ENCODE measurements at places on chromosomes 7 and 10.

- DNase-seq: peak; percentile 8
Observed at GRCh38 chr7:14894826-14895225, 7.7 kb downstream of the DGKB start.

DNA sequence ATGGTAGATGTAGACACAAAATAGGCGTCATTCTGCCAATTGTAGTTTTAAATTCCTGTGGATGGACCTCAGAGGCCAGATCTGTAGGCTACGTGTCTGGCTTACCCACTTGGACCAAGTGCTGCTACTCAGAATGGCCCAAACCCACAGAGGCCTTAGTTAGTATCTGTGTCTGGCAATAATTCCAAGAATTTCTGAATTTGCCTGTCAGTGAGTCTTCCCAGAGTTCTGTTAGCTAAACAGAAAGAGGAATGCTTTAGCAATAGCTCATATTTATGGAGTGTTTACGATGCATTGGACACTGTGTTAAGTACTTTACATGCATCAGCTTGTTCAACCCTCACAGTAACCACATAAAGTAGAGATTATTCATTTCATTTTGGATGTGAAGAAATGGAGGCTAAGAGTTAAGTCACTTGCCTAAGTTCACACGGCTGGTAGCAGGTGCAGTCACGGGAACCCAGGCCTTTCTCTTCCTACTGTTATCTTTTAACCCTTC lies 231.8 kb downstream of the PTEN start:
- DNase-seq: peak; percentile 77

- DNase-seq: no peak
Observed at GRCh38 chr7:115368998-115369397, 447.1 kb downstream of the MDFIC start.

- DNase-seq: no peak
Observed at GRCh38 chr7:120168066-120168465, 104.9 kb upstream of the KCND2 start.

- DNase-seq: no peak
Observed at GRCh38 chr7:135791543-135792362, 43.1 kb upstream of the FAM180A start.

DNA sequence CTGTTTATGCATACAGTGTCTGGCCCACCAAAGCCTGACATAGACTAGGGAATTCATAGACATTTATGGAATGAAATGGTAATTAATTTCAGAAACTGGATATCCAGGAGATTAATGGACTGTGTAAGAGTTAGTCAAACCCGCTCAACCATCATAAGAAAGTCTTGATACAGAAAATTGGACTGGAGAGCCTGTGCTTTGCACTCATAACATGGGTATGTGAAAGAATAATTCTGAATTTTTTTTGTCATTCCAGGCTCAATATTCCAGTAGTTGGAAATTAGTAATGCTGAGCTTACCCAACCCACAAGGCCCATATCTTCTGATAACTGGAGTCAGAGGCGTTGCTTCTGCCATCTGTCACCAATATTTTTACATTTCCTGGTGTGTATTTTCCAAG lies 799.7 kb upstream of the IGFBP3 start:
- peak; percentile 18 for DNase-seq

DNA sequence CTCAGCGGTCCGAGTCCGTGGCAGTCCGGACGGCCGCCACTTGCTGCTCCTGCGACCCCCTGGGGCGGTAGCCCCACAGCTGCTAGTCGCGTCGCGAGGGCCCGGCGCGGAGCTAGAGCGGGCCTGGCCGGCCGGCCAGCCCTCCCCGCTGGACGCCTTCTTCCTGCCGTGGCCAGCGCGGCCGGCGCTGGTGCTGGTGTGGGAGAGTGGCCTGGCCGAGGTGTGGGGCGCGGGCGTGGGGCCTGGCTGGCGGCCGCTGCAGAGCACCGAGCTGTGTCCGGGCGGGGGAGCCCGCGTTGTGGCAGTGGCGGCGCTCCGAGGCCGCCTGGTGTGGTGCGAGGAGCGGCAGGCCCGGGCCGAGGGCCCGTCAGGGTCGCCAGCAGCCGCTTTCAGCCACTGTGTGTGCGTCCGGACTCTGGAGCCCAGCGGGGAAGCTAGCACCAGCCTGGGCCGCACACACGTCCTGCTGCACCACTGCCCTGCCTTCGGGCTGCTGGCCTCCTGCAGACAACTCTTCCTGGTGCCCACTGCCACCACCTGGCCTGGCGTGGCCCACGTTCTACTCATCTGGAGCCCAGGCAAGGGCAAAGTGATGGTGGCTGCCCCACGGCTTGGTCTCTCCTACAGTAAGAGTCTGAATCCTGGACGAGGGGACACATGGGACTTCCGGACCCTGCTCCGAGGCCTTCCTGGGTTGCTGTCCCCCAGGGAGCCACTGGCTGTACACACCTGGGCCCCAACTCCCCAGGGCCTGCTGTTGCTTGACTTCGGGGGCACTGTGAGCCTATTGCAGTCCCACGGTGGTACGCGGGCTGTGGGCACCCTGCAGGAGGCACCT lies 631 bp downstream of the HPS6 start:
- DNase-seq: peak; percentile 64

- DNase-seq: no peak
Observed at GRCh38 chr7:124452186-124452585, 313.4 kb downstream of the GPR37 start.

DNA sequence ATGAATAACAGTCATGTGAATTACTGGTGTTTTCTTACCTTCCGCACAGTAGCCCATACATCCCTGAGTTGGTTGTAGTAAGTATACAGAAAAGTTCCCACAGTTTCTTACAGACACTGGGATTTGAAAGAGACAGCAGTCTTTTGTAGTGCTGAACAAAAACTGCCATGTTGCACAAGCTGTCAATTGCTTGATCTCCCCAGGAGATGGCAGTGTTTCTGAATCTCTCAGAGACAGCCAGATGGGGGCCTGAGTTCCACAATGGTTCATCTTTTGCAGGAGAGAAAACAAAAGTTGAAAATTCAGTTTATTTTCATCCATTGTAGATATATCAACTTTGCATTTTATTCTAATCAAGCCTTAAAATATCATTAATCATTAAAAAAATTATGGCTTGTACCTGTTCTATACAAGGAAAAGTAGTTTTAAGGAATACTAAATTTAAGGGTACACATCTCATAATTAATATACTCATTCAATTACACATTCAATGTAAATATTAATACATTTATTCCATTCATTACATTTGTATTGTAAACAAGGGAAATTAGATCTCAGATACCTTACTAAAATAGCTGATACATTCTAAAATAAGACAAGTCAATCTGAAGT lies 14.5 kb downstream of the VWDE start:
- DNase-seq: peak; percentile 80

DNA sequence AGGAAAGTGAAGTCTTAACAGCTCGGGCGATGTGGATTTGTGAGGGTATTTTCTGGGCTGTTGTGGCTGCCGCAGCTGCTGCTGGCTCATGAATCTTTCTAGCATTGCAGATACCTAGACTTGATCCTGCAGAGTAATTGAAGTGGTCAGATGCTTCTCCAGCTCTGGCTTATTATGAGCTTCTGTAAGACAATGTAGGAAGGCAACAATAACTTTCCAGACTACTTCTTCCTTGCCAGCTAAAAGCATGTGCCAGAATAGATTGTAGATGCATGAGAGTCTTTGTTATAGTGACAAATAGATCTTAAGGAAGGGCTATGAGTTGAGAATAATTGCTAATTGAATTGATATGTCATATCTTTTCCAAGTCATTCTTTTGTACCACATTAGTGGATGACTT lies 461.4 kb upstream of the POT1 start:
- no peak for DNase-seq

GRCh38 chr10:15990535-15991129 lies 130.3 kb upstream of the MINDY3 start:
- DNase-seq: no peak

- DNase-seq: no peak
Observed at GRCh38 chr10:122659651-122660050, 40.0 kb downstream of the C10orf120 start.

- DNase-seq: no peak
Observed at GRCh38 chr7:157292258-157292657, 44.5 kb upstream of the DNAJB6 start.

- peak; percentile 66 for DNase-seq
Observed at GRCh38 chr7:322111-322671, 32.2 kb downstream of the FOXL3 start.

GRCh38 chr10:73076360-73077183 lies 20.1 kb downstream of the P4HA1 start:
- DNase-seq: peak; percentile 85

GRCh38 chr7:151290355-151290760 lies 41.9 kb upstream of the SMARCD3 start:
- no peak for DNase-seq

DNA sequence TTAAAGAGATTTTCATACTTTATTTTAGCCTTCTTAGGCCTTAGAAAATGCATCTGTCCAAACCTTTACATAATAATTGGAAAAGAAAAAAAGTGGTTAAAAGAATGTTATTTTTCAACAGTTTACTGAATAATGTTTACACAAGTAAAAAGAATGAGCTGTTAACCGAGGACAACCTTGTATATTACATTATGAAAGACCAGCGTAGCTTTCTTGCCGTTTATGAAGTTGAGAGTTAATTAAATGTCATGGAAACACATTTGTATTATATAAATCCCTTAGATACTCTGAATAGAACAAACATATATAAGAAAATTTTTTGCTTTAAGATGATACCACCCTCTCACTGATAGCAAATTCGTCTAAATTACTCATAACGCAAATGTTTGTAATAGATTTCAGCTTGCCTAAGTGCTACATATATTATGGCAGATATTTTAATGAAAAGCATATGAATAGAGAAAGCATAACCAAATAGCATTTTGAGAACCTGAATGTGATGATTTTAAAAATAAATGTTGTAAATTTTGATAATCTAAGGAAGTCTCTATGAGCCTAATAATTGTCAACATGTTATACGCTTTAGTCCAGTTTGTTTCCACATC lies 9.1 kb downstream of the CACNB2 start:
- no peak for DNase-seq

DNA sequence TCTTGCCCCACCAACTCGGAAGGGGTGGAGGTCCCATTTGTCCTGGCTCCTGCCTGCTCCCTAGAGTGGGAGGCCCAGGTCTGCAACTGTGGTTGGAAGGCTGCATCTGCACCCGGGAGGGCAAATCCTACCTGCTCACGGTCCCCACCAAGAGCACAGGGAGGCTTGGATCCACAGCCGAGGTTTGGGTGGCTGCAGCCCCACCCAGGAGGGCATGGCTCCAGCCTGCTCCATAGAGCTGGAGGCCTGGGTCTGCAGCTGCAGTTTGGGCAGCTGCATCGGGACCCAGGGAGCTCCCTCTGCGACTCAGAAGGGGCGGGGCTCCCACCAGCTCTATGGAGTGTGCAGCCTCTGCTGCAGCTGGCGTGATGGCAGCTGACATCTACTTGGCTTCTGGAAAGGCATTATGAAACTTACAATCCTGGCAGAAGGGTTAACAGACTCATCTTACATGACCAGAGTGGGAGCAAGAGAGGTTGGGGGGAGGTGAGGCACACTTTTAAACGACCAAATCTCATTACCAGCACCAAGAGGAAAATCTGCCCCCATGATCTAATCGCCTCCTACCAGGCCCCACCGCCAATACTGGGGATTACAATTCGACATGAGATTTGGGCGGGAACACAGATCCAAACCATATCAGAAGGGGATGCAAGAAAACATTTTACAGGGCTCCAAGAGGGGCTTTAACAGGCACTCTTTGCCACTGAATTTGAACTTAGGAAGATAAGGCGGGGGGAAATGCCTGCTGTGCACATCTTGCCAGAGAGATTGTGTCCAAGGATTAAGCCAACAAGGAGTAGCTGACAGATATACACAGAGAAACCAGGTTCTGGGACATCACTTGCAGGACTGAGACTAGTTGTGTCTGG lies 8.2 kb upstream of the BLVRA start:
- peak; percentile 29 for DNase-seq

DNA sequence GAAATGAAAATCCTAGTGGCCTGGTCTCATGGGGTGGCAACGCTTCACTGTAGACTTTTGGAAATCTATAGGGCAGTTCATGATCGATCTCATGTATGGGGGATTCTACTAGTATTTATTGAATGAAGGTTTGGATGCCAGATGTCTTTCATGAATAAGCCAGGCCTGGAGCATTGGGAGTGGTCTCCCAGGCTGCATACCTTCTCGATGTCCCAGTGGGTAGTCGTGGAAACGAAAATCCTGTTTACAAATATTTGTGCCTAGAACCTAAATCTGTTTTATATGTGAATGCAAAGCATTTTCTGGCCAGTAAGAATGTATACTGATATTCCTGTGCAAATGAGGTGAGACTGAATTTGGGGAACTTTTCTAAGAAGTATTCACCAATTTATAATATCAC lies 105.0 kb upstream of the C1QL3 start:
- no peak for DNase-seq

DNA sequence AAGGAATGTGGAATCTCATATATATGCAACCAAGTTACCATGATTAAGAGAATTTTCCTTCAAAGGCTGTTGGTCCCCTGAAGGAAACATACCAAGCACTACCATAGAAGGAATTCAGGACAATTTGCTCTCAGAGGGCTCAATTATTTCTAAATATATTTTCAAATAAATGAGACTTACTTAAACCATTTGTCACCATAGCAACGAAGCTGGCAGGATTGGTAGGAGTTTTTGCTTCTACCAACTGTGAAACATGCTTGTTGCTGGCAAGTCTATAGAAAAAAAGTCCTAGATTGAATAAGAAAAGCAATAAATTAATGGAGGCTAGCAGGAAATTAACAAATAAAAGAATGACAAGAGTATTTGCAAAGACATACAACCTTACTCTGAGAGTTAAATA lies 156.9 kb upstream of the NPSR1 start:
- no peak for DNase-seq

- DNase-seq: no peak
Observed at GRCh38 chr7:42180806-42181205, 56.2 kb downstream of the GLI3 start.

DNA sequence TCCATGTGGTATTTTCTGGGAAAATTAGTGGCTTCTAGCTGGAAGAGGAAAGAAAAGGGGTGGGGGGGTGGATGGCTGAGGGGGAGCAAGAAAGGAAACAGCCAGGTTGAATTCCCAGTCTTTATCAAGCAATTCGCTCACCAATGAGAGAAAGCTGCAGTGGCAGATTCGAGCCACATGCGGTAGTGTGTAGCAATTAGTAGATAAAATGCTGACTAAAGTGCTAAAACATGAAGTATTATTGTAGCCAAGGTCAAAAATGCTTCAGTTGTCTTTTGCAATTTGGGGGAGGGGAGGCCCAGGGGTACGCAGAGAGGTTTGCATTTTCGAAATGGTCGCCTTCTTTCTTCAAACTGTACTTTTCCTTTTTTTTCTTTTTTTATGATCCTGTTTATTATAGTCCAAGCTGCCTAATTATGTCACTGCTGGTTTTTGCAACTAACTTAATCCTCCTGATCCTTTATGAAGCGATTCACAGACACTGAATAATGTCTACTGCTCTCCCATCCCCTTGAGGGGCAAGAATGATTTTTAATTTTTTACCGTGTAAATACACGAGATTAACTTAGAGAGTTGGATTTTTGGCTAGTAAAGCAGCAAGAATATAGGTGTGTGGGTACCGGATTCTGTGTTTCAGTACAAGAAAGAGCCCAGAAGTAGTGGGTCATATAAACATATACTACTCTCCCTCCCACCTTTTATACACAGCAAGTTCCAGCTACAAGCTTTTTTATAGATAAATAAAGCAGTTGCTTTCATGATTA lies 3.6 kb upstream of the ARID5B start:
- DNase-seq: peak; percentile 47

GRCh38 chr10:75772153-75772887 lies 340.9 kb downstream of the LRMDA start:
- DNase-seq: no peak
